Colonic mucosa (tissue), 4 donors: ENCODE measurements at places on chromosomes 12 and 14. TPM values are rescaled to one million over a fixed set of nuclear protein-coding genes. Genes with fewer than 3 reads are reported as not detected.

DNA sequence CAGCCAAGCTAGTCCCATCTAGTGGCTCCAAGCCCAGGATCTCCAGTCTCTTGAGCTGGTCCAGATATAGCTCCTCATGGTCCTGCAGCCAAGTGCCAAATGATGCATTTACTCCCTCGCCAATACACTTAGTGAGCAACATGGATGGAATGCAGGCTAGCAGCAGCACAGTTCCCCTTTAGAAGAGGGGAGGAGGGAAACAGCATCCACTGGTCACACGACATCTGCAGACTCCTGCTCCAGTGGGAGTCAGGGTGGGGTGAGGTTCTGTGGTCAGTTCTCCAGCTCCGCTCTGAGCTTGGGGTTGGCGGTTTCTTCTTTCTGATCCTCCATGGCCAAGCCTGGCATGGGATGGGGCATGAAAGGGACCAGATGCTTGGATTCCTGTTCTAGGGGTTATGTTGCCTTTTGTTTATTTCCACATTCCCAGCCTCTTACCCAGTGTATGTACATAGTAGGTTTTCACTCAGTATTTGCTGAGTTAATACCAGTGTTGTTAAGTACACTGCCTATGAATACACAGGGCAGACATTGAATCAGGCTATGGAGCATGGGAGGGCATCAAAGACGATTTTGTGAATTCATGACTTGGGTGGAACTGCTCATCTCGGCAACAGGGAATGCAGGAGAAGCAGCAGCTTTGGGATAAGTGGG is 57.3 kb downstream of the GALNT16 start:
- H3K36me3 ChIP-seq: no peaks in the 10 kb centered on the region
- H3K27me3 ChIP-seq: no peaks in the 10 kb centered on the region
- no peaks in the 10 kb centered on the region for H3K4me1 ChIP-seq
- DNase-seq: peak; percentile 46
- H3K27ac ChIP-seq: no peak overlapping the region
- no peak overlapping the region for H3K4me3 ChIP-seq

The CIROP gene
- not detected for total RNA-seq

DNA sequence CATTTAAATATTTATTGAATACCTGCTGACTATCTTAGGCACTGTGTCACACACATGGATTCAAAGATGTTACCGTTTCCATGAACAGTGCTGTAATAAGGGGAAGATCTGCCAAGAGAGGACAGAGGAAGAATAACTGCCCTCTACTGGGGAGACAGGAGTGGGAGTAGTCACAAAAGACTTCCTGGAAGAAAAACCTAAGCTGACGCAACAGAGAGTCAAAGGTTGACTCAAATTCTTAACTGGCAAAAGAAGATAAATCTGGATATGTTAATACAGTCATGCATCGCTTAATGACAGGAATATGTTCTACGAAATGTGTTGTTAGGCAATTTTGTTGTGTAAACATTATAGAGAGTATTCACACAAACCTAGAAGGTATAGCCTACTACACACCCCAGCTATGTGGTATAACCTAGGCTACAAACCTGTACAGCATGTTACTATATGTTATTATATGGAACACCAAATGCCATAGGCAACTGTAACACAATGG is 51.5 kb downstream of the DCAF5 start:
- peak; percentile 53 for DNase-seq
- no peaks in the 10 kb centered on the region for H3K36me3 ChIP-seq
- H3K27ac ChIP-seq: peak overlapping the region; percentile 31
- H3K4me1 ChIP-seq: no peaks in the 10 kb centered on the region

DNA sequence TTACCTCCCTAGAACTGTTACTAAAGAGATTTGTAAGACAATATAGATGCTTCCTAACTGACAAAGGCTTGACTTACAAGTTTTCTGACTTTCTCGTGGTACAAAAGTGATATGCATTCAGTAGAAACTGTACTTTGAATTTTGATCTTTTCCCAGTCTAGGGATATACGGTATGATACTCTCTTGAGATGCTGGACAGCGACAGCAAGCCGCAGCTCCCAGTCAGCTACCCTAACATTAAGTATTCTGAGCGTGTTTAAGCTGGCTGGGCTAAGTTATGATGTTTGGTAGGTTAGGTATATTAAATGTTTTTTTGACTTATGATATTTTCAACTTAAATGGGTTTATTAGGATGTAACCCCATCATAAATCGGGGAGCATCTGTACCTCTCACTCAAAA is 55.2 kb upstream of the CDKL1 start:
- H3K4me3 ChIP-seq: no peak overlapping the region
- no peak for DNase-seq
- H3K4me1 ChIP-seq: no peaks in the 10 kb centered on the region
- H3K27me3 ChIP-seq: no peaks in the 10 kb centered on the region
- peaks cover 6% of the 10 kb centered on the region for H3K36me3 ChIP-seq

The CRIP1 gene
- total RNA-seq: 97.1 TPM

The ACSS3 gene
- 1.6 TPM for total RNA-seq
